OCI-LY7 (cell line): ENCODE measurements at places on chromosomes 13 and 19.

DNA sequence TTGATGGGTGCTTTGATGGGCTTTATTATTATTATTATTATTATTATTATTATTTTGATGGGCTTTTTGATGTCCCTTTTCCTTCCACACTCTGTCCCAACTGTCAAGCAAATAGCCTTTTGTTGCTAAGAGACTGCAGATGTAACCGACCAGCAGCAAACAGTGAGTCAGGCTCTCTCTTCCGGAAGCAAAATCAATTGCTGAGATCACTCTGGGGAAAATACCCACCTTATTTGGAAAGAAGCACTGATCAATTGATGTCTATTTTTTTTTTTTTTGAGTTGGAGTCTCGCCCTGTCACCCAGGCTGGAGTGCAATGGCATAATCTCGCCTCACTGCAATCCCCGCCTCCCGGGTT is 2.9 kb downstream of the LDLR start:
- no peak for DNase-seq

GRCh38 chr19:55907746-55908145 is 24.4 kb downstream of the NLRP13 start:
- DNase-seq: no peak

DNA sequence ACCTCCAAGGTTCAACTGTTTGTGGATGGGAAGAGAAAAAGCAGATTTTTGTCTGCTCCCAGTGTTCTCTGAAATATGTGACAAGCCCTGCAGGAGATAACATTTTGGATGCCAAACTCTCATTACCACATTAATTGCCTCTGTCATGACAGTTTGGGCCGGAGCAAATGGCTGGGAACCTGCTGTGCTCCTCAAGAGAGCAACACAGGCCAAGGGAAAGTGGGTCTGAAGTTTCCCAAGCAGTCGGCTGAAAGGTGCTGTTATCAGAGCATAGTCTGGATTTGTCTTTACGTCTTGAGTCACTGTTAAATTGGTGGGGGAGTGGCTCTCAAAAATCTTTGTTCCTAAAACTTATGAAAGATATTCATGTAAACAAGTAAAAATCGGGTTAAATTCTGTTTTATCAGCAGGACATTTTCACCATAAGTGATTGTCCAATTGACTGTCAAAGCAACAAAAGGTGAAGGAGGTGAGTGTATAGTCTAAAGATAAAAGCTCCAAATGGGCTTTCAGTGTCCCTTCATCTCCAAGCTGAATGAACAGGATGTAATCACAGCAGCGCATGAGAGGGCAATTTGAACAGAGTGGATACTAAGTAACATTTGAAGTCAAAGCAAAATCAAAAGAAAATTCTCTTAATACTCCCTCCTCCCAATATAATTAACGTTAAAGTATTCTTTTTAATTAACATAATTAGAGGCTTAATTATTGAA is 844.8 kb downstream of the PCDH17 start:
- no peak for DNase-seq

DNA sequence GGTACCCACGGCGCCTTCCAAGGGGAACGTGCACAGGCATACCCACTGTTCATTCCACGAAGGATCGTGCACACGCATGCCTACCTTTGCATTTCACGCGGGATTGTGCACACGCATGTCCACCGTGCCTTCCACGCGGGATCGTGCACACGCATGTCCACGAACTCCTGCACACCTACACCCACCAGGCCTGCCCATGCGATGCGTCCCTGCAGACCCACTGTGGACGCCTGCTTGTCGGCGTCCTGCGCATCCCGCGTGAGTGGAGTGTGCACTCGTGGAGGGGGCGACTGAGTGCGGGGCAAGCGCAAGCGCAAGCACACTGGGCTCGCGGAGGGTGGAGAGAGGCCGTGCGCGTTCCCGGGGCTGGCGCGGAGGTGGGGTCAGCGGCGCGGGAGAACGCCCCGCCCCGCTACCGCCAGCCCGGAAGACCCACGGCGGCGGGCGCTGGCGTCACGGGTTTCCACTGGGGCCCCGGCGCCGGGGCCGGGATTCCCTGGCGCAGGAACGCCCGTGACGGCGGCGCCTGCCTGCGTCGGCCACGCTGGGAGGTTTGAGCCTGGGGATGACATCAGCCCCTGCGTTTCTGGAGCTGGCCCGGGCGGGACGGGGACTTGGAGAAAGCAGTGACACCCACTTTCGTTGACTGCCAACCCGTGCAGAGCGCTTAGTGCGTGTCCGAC is 18.7 kb downstream of the GADD45B start:
- peak; percentile 51 for DNase-seq

DNA sequence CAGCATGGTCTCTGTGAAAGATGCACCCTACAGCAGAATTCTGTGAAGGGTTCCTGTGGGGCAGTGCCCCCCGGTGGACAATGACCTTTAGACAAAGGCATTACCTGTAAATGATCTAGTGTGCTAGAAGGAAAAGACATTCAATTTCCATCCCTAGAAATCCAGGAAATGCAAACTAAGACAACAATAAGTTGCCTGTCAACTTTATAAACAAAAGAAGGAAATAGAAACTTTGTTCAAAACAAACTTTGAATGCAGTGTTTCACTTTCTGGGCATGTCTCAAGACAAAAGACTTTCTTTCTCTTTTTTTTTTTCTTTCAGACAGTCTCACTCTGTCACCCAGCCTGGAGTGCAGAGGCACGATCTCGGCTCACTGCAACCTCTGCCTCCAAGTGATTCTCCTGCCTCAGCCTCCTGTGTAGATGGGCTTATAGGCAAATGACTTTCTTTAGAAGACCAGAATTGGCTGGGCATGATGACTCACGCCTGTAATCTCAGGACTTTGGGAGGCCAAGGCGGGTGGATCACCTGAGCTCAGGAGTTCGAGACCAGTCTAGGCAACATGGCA is 15.5 kb downstream of the TEX101 start:
- no peak for DNase-seq

DNA sequence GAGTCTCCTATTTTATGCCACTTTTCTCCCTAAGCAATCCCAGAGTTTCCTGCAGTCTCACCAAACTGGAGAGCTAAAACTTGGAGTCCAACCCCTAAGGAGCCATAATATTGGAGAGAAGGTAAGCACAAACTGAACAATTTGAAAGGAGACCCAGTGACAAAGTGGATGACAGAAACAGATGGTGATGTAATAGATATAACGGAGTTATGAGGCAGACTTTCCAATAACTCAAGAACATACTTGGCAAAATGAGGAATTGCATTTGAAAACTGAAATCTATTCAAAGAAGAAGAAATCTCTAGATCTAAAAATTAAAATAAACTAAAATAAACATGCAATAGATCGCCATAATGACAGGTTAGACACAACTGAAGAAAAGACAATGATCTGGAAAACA is 200.9 kb upstream of the MIR17HG start:
- DNase-seq: no peak

DNA sequence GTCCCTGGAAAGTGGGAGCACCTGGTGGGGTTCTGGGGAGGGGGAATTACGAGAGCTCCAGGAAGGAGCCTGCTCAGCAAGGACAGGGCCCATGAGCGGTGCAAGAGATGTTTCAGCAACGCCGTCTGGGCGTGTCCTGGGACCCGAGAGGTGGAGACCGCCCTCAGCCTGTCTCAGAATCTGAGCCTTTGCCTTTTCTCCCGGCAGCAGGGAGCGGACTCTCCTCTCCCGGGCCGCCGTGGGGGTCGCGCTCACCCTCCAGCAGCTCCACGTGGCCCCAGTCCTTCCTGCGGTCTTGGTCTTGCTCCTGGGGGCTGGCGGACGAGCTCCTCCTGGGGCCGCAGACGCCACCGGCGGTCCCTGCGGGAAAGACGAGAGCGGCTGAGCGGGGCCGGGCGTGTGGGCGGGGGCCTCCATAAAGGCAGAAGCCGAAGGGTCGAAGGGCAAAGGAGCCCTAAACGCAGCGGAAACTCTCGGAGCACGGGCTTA is 714 bp downstream of the POLRMT start:
- peak; percentile 63 for DNase-seq

GRCh38 chr13:114100446-114101357 is 31.7 kb downstream of the RASA3 start:
- no peak for DNase-seq

DNA sequence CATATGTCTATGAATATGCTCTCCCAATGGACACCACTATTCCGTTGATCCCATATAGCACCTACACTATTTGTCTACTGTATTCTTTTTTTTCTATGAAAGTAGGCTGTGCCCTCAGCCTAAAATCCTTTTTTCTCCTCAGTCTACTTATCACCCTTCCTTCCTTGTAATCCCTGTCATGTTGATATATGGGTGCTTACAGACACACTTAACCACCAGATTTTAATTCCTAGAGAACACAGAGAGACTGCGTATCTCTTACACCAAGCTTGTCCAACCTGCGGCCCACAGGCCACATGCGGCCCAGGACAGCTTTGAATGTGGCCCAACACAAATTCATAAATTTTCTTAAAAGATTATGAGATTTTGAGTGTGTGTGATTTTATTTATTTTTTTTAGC is 101.1 kb downstream of the ZAR1L start:
- DNase-seq: no peak

DNA sequence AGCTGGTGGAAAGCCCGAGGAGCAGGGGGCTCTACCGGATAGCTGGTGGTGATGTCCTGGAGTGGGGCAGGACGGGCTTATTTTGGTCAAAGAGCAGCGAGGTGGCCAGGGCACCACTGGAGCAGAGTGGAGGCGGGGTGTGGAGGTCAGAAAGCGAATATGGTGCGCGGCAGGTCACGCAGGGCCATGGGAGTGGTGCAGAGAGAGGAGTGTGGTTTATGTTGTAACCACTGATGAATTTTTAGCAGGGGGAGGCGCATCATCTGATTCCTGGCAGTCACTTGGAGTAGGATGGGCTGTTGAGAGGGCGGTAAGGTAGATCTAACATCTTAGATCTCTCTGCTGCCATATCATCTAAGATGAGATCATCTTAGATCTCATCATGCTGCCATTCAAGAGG is 1.4 kb upstream of the ZNF414 start:
- DNase-seq: no peak

DNA sequence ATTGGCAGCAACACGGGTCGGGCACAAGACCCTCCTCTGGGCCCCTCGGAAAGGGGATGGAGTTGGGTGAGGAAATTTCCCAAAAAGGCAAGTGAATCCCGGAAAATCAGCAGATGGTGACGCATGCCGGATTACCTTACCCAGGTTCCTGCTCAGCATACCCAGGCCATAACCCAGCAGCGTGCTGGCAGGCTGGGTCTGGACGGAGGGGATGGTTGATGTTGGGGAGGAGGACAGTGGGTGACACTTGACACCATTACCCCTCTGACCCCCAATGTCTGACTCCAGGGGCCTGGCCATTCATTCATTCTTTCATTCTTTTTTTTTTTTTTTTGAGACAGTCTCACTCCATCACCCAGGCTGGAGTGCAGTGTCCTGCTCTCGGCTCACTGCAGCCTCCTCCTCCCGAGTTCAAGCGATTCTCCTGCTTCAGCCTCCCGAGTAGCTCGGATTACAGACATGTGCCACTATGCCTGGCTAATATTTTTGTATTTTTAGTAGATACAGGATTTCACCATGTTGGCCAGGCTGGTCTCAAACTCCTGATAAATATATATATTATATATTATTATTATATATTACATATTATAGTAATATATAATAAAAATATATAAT is 799 bp downstream of the PVR start:
- no peak for DNase-seq

- no peak for DNase-seq
Observed at GRCh38 chr19:53877361-53877766, 4.6 kb upstream of the PRKCG start.

DNA sequence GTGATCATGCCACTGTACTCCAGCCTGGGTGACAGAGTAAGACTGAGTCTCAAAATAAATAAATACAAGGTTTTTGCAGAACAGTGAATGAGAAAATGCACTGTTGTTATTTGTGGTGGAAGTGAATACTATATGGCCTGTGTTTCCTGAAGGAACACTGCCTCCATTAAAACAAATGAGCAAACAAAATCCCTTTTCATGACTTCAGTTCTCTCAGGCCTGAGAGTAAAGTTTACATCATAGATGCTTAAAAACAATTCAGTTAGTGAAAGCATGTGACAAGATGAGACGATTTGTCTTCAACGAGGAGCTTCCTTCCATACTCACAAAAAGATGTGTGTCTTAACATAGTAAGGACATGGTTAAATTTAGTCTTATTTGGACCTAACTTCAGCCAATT is 14.4 kb downstream of the SPINT2 start:
- no peak for DNase-seq

DNA sequence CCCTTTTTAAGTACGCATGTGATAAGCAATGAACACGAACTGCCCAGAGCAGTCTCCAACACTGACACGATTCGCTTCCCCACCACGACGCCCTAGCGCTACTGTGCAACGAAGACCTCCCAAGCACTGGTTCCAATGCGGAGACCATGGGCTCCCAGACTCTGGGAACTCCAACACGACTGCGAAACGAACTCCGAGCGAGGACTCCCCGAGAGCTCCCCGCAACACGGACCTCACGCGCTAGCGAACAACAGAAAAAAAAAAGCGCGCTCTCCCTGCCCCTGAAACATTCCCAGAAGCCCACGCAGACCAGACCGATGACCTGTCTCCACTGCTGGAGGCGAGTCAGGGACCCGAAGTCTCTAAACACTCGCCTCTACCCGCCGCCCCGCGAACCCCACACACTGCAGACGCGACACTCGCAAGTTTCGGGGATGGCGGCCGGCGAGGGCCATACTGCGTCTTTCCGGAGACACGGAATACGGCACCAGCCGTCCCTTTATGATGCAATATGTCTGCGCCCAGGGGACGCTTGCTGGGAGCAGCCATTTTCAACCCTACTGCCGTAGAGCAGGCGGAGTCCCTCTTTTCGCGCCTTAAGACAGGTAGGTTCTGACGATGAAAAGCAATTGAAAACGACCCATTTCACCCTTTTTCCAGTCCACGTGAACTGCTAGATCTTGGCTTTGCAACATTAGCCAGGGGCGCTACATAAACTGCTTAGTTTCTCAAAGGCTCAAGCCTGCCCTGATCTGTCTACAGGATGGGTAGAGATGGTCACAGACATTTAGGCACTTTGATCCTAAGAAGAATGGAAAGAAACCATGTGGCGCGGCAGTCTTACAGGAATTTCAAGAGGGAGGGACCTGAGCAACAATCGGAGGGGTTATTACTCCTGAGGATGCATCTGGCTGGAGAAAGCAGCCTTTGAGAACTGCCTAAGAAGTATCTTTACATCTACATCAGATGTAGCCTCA is at the start of gene ZNF577:
Gene ZNF577 (minus strand): TSS at position 430 of the 977 bp plus-strand sequence. CDS start 7,569 bp downstream, outside the sequence.
- DNase-seq: no peak

GRCh38 chr13:112968380-112968909 is 569 bp upstream of the MCF2L start:
- peak; percentile 24 for DNase-seq

- no peak for DNase-seq
Observed at GRCh38 chr13:99355267-99356011, 48.2 kb upstream of the GPR183 start.

- no peak for DNase-seq
Observed at GRCh38 chr13:19267746-19268145, 86.1 kb upstream of the TUBA3C start.
